ENCODE measurements at places on chromosomes 7 and 10. TPM values are rescaled to one million over a fixed set of nuclear protein-coding genes. Genes with fewer than 3 reads are reported as not detected.

DNA sequence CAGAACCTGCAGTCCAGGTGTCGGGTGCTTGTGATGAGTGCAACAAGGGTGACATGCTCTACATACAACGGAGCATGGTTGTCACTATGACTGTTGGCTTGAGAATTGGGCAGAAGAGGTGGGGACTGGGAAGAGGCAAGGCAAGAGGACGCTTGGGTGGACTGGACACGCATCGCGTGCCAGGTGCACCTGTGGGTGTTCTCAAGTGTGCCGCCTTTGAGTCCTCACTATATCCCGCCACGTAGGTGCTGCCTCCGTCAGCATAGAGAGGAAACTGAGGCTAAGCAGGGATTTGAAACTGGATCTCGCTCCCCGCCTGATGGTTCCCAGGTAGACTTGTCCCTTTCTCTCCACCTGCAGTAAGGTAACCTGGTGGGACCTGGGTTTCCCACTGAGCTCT is 27.2 kb downstream of the CDH23 start:
- DNase-seq = no peak

Gene CDHR3
- total RNA-seq = not detected

Gene SPAM1
- total RNA-seq = not detected

- no peak for DNase-seq
Measured at GRCh38 chr10:3126249-3126648, 46.3 kb downstream of the PITRM1 start.

DNA sequence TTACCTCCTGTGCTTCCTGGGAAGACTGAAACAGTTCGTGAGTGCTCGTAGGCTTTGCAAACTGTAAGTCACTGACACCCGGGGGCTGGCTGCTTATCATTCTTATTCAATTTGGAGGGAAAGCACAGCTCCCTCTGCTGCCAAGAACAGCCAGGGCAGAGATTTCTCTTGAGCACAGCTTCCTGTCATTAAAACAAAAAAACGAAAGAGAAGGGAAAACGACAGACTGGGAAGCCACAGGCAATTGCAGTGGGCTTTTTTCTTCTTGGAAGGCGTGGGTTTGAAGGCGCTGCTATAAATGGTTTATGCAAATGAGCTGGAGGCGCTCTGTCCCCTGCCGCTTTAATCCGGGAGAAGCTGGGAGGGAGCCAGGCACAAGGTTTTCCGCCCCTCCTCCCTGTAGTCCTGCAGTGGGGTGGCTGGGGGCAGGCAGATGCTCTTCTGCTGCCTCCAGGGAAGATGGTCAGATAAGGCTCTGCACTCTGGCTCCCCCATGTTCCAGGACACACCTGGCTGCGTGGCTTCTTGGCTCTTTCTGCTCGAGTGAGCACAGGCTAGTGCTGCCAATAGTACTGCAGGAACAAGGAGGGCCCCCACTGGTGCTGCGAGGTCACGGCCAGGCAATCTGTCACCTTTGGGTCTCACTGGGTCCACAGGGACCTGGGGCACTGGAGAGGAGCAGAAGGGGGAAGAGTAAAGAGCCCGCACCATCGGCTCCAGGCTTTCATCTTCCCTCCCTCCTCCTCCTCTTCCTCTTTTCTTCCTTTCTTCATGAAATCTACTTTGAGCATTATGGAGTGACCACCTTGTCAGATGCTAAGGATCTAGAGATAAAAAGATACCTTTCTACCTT is 49.5 kb downstream of the NEURL1 start:
- peak; percentile 13 for DNase-seq

DNA sequence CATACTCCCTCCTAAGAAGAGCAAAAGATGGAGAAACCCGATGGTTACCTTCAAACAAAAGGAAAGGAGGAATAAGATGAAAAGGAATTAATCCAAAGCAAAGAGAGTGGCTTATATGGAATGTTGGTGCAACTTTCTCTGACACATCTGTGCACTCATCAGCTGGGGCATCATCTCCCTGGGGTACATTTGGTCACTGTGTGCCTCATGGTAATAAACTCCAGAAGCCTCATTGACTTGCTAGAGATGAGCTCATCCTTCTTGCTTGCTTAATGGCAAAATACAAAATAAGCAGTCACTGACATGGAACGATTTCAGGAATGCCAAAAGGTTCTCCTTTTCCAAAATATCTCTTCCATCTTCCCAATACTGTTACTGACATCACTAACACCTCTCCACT is 22.5 kb downstream of the CAV1 start:
- DNase-seq = no peak

Gene RNLS
- total RNA-seq = 5.5 TPM

GRCh38 chr7:131011976-131012375 is 278.0 kb upstream of the KLF14 start:
- no peak for DNase-seq

Gene APBB1IP
- total RNA-seq = 67.0 TPM

- DNase-seq = no peak
Measured at GRCh38 chr10:91590142-91590903, 42.5 kb downstream of the PPP1R3C start.

Gene CALML3
- not detected for total RNA-seq

DNA sequence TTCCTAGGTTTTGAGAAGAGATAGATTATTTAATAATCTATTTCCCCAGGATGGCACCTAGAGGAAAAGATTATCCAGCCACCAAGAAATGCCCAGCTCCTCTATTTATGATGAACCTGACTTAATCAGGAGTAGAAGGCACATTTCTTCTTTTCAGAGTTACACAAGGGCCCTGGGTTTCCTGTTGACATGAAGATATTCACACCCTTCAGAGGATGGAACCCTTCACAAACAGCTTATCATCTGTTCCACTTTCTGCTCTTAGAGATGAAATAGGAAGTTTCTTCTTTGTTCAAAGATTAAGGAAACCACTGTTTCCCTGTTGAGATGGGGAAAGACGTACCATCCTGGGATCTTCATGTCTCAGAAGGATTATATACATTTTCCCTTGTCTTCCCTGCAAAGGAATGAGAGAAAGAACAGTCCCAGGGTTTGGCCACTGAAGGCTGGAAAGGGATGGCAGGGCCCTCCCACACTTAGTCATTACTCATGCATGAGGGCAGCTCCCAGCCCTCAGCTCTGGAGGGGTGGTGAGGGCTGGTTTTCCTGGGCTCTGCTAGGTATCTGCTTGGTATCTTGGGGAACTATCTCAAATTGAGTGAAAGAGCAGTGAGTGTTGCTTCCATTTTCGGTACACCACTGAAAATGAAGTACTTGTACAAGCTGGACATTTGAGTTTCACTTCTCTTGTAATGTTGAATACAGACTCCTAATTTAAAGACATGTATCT is 64.0 kb downstream of the MTPAP start:
- DNase-seq = peak; percentile 42

Gene MLXIPL
- 0.21 TPM for total RNA-seq

GRCh38 chr10:130725474-130725970 is 586.0 kb downstream of the TCERG1L start:
- DNase-seq = no peak

GRCh38 chr7:107850216-107850615 is 40.8 kb upstream of the DLD start:
- DNase-seq = no peak

- peak; percentile 17 for DNase-seq
Measured at GRCh38 chr10:91103384-91104192, 116.9 kb upstream of the PCGF5 start.

Gene BAIAP2L1
- total RNA-seq = 49.9 TPM
